NCI-H2081 (cell line): ENCODE measurements at places on chromosomes 5 and 9.

- no peak for DNase-seq
Observed at GRCh38 chr9:115208501-115208900, 90.5 kb upstream of the TNC start.

DNA sequence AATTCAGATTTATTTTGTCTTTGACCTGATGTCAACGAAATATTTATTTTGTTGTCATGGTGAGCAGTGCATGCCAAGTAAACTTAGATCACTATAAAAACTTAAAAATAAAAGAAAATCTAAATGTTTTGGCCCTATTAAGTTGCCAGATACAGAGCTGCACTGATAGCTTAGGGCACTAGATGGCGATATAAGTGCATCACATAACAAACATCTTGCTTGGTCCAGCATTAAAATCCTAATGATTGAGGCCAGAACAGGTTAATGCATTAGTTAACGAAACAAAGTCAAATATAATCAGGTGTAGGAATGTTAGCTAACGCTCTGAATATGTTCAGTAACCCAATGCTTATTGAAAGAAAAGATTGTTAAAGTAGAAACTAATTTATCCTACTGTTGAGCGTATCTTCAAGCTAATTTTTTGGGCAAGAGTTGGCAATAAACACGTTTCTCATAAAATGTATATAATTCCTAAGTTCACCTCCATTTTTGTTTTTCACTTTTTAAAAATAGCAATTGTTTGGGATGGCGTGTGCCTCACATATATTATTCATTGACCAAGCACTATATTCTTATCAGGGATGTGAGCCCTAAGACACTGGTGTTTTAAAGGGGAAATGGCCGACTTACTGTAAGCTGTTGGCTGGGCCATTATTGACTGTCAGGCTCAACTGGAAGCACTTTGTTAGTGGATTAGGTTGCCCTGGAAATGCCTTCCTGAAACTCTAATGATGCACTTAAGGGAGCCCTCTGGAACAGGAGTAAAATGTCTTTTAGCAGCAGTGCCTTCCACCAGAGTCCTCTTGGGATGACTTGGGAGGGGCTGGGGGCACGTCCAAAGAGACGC lies 33.3 kb downstream of the KCTD16 start:
- peak; percentile 49 for DNase-seq

DNA sequence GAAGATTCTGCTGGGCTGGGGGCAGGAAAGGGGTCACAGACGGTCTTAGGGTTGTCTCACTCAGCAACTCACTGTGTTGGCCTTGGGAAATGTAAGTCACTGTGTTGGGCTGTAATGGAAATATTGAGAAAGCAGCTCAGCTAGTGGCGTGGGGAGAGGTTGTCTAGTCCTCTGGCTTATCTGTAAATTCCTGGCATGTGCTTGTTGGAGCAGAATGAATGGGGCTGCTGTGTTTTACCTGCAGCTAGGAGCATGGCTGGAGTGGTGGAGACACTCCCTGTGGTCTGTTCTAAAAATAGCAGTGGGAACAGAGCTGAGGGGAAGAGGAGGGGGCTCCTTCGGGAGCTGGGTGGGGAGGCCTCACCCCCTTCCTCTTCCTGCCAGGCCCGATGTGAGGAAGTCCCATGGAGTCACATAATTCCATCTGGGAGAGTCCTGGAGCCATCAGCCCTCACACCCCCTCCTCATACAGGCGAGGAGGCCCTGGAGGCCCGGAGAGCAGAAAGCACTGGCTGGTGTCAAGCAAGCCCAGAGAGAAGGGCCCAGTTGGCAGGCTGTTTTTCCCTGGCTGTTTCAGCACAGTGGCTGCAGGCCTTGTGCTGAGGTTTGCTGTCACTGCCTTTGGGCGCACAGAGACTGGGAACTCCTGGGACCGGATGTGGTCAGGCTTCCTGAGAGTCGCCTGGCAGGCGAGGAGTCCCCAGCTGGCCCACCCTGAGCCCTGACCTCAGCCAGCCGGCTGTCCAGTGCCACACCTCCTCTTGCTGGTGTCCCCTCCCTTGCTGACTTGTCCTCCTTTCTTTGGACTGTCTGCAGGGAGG lies 84.9 kb downstream of the RGS3 start:
- no peak for DNase-seq

- DNase-seq: no peak
Observed at GRCh38 chr9:110947491-110948044, 90.7 kb downstream of the LPAR1 start.

GRCh38 chr9:95468791-95469190 lies 48.0 kb downstream of the PTCH1 start:
- DNase-seq: no peak

DNA sequence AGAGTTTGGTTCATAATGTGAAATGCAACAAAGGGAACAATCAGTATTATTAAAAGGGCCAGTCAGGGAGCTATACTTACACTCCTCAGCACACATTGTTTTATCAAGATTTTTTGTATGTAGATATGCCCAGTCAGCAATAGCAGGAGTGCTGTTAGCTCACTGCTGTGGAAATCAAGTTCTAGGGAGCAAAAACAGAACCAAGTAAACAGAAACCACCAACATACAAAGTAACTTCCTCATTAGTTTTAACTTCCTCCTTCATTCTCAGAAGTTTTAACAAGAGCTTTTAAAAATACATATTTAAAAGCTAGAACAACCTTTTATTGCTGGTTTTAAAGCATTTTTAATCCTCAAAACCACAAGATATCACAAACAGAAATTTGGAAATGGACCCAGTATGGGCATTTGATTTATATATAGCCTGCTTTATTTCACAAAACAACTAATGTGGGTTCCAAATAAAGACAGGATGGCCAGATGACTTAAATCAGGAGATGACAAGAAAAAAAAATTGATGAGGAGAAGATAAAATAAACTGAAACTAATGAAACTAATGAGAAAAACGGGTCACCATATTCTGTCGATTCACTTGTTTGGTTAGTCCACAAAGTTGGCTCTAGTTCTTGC lies 178.5 kb downstream of the ADAMTS12 start:
- no peak for DNase-seq

DNA sequence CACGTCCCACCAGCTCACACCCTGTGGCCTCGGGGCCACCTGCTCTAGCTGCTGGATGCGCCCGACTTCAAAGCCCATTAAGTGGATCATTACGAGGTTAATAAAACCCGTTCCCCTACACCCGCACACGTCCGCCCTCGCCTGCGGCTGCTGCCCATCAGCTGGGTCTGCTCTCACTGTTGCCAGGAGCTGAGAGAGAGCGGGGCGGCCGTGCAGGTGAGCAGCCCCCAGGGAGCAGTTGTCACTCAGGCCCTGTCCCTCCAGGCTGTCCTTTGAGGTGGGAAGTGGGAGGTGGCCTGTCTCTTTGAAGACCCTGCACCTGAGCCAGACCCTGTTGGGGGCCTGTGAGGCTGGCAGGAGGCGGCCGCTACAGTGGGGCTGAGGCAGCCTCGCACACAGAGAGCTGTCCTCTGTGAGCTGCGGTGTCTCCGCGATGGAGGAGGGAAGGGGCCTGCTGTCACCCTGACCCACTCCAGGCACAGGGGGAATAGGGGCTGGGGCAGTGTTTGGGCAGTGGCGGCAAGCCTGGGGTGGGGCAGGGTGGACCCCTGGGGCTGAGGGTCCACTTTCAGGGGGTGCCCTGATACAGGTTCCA lies 12.8 kb upstream of the UNC5A start:
- no peak for DNase-seq

DNA sequence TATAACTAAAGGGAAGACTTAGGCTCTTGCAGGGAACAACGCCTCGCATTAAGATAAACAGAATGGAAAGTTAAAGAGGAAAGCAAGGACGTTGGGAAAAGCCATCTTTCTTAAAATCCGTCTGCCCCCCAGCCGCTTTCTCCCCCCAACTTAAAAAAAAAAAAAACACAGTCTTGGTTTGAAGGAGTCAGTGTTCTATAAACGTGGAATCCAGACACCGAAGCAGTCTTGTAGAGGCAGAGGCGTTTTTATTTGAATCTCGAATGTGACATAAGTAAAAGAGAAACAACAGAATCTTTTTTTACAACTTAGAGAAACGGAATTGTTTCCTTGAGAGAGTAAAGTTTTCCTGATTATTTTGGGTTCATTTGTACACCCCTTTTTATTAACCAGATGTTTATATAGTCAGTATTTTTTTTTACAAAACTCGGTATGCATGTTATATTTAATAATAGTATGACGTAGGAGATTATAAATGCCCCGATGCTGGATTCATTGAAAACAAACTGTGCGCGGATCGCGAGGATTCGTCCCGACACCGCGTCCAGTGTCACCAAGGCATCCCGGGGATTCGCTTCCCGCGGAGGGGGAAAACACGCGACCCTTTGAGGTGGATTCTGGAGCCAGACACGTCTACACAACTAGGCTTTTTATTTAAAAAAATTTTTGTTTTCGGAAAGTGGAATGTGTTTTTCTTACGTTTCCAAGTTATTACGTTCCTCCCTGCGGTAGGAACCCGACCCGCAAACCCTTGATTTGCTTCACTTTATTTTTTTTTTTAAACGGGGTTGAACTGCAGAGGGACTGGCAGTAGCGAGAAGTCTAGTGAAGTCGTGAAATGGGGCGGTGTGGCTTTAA lies 6.7 kb downstream of the PTCH1 start:
- DNase-seq: peak; percentile 55

DNA sequence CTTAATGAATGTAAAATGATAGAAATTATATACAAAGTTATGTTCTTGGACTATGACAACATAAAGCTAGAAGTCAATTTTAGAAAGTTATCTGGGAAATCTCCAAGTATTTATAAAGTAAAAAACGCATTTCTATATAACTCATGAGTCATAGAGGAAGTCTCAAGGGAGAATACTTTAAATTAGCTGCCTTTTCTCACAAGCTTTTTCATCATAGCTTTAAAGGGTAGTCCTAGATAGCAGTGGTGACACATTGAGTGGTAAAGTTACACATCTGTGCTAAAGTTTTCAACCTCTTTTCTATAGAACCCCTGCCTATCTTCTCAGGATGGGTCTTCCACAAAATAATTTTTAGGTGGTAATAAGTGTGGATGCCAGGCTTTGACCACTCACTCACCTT lies 598.3 kb upstream of the FAM174A start:
- DNase-seq: no peak

GRCh38 chr5:110398951-110399350 lies 327.5 kb downstream of the TMEM232 start:
- DNase-seq: no peak

DNA sequence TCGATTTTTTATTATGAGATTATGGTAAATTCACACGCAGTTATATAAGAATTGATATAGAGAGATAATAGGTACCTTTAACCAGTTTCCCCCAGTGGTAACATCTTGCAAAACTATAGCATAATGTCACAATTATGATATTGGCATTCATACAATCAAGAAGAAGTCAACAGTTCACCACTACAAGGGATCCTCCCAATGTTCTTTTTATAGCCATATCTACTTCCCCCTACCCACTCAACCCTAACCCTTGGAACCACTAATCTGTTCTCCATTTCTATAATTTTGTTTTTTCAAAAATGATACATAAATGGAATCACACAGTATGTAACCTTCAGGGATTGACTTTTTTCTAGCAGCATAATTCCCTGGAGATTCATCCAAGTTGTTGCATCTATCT lies 9.8 kb downstream of the ACTL7B start:
- DNase-seq: no peak

DNA sequence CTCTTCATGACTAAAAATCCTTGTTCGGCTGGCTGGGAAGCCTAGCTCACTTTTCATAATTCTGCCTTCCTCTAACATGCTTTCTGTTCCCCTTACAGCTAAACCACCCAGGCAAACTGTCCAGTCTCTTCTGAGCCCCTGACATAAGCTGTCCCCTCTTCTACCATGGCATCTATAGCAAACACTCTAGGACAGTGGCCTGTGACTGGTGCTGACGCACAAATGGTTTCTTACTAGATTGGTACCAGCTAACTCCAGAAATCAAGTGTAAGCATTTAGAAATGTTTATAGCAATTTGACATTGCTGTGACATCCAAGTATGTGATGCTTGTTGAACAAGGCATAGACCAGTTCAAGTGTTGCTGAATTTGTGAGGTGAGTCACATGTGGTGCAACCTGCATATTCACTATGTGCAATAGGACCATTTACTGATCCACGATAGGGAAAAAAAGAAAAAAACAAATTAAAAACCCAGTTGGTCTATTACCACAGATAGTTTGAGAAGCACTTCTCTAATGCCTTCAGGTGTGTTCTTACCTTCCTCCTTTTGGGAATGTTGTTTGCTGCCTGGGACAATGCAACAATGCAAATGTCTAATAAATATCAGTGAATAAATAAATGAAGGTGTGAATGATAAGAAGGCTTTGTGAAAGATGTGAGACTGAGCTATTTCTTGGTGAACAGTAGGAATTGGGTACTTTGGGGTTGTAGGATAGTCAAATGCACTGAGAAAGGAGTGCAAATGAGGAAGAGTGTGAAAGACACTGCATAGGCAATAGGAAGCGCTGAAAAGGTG lies 22.4 kb downstream of the ELOVL7 start:
- DNase-seq: no peak

GRCh38 chr5:140349244-140349643 lies 2.8 kb upstream of the HBEGF start:
- no peak for DNase-seq

- no peak for DNase-seq
Observed at GRCh38 chr5:36786448-36787012, 90.0 kb upstream of the NIPBL start.

DNA sequence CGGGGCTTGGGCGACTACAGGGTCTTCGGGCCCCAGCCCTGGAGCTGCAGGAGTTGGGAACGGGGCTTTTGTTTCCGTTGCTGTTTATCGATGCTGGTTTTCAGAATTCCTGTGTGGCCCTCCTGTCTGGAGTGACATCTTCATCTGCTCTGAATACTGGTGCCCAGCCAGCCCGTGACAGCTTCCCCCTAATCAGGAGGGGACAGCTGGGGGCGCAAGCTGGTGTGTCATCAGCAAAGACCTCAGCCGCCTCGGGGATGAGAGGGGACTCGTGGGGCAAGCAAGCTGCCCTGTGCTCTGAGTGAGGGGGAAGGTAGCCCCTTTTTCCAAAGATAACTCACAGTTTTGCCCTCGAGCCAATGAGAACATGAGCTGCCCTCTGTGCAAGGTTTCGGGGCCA lies 110.7 kb downstream of the RXRA start:
- no peak for DNase-seq

- DNase-seq: no peak
Observed at GRCh38 chr5:125005266-125005665, 258.8 kb upstream of the ZNF608 start.

- no peak for DNase-seq
Observed at GRCh38 chr5:79488058-79488457, 25.9 kb downstream of the HOMER1 start.

- DNase-seq: no peak
Observed at GRCh38 chr9:93235300-93235960, 51.5 kb downstream of the WNK2 start.

DNA sequence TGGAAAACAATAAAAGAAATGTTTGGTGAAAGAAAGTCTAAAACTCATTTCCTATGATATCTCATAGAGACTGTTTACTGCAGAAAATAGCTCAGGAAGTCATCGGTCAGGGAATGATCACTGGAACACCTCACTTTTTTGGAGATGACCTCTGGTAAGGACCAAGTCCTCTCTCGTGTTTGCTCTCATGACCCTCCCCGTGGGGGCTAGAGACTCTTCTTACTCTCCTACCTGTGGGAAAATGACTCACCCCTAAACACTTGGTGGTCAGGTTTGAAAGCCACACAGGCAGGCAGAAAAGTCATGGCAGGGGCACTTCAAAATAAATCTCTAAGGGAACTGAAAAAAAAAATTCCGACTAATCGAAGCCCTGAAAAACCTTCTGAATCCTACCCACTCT lies 48.2 kb downstream of the FAM240B start:
- DNase-seq: no peak
